ENCODE measurements at places on chromosomes 4 and X.

DNA sequence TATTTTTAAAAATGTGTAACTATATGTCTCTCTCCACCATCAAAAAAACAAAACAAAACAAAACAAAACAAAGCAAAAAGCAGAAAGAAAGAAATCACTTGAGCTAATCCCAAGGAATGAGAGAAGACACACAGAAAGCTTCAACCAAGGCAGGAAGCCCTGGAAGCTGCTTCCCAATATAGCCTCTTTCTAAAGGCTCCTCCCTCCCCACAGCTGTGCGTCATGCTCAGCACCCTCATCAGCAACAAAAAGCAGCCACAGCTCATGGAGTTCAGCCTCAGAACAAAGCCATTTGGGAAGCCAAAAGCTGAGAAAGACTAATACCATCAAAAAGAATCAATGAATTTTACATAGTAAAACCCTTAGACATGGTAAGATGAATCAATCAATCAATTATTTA is 501.6 kb upstream of the SMIM31 start:
- DNase-seq: no peak

GRCh38 chrX:154057791-154058190 is 38.1 kb upstream of the IRAK1 start:
- DNase-seq: no peak

GRCh38 chr4:152045449-152045806 is 284.6 kb upstream of the GATB start:
- no peak for DNase-seq

DNA sequence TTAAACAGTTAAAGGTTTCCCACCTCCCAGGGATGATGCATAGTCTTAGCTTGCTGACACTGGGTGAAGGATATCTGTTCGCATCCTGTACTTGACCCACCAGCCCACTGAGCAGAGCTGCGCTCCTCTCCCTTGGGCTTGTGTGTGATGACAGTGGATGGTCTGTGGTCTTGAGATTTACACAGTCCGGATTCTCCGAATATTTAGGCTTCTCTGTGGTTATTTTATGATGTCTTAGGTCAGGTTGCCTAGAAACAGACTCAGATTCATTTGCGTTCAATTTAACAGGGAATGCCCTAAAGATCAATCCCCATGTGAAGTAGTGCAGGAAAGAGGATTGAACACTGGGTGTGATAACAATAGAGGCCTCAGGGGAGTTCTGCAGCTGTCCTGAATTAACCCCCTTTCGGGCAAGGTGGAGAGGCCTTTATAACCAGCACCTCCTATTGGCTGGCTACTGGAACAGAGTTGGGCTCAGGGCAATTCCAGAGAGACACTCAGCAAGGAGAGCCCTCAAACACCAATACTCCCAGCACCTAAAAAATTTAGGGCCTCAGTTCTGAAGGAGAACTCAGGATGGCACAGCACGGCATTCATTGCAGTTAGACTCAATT is 653.2 kb upstream of the GALNT7 start:
- DNase-seq: no peak

All from activated CD4-positive, CD25-positive, alpha-beta regulatory T cell (primary cell).